ENCODE measurements at places on chromosomes 6 and 20. TPM values are rescaled to one million over a fixed set of nuclear protein-coding genes. Genes with fewer than 3 reads are reported as not detected.

SNRPB gene
- total RNA-seq, result 513 TPM

MMP24 gene
- not detected for total RNA-seq

GRCh38 chr6:48713612-48714011, 602.6 kb upstream of the PTCHD4 start:
- no peaks in the 10 kb centered on the region for H3K27me3 ChIP-seq
- no peaks in the 10 kb centered on the region for H3K4me1 ChIP-seq
- H3K4me3 ChIP-seq, result no peak overlapping the region
- no peaks in the 10 kb centered on the region for H3K36me3 ChIP-seq
- H3K27ac ChIP-seq, result no peak overlapping the region

DNA sequence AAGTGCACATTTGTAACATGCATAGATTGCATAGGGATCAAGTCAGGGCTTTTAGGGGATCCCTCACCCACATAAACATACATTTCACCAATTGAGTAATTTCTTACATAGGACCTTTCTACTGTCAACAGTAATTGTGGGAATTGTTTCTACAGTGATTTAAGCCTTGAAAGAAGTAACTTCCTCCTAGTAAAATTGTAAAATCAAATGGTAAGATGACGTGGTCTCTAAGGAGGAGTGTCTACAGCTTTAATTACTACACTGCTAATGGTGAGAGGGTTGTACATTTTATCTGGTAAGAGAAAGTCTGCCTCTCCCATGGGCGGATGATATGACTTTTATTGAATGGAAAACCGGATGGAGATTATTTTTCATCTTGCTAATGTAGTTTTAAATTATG, 98.0 kb downstream of the RPP40 start:
- DNase-seq, result no peak
- no peaks in the 10 kb centered on the region for H3K27me3 ChIP-seq
- peaks cover 8% of the 10 kb centered on the region for H3K36me3 ChIP-seq
- no peak overlapping the region for H3K27ac ChIP-seq
- peaks cover 35% of the 10 kb centered on the region for H3K4me1 ChIP-seq

GRCh38 chr6:70520575-70520974, 46.2 kb upstream of the SDHAF4 start:
- H3K27ac ChIP-seq, result no peak overlapping the region
- DNase-seq, result no peak
- no peaks in the 10 kb centered on the region for H3K4me1 ChIP-seq
- no peak overlapping the region for H3K4me3 ChIP-seq
- H3K27me3 ChIP-seq, result no peaks in the 10 kb centered on the region
- no peaks in the 10 kb centered on the region for H3K36me3 ChIP-seq

DNA sequence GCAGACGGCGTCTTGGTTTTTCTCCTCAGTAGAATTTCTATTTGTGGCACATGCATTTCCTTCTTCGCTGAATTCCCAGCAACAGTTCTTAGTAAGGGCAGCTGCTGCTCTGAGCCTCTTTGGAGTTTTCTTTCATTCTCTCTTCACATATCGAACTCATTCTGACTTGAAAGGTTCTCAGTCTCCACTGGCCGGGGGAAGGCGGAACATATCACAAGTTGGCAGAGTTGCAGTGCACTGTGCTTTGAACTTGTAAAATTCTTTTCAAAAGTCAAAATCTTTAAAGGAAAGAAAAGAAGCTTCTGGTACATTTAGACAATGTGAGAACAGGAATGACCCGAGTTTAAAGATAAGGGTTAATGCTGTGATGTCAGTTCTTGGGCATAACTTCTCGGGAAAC, 286.1 kb upstream of the MAP3K7 start:
- peaks cover 6% of the 10 kb centered on the region for H3K27me3 ChIP-seq
- no peak for DNase-seq
- H3K27ac ChIP-seq, result no peak overlapping the region

DNA sequence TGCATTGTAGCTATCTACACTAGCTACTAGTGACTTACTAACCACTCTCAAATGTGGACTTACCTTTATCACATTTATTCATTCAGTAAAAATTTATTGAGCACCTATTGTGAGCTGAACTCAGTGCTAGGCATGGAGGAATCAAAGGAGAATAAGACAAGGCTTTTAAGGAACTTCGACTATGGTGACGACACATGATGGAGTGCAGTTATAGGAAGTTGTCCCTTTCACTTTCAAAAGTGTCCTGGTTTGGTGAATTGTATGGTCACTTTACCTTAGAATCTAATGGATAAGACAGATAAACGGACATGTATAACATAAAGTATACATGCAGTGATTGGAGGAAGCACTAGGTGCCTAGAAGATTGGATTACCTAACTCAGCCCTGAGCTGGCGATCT, 4.3 kb downstream of the AKAP7 start:
- no peak for DNase-seq
- H3K27me3 ChIP-seq, result peaks cover 14% of the 10 kb centered on the region
- H3K27ac ChIP-seq, result no peak overlapping the region

DNA sequence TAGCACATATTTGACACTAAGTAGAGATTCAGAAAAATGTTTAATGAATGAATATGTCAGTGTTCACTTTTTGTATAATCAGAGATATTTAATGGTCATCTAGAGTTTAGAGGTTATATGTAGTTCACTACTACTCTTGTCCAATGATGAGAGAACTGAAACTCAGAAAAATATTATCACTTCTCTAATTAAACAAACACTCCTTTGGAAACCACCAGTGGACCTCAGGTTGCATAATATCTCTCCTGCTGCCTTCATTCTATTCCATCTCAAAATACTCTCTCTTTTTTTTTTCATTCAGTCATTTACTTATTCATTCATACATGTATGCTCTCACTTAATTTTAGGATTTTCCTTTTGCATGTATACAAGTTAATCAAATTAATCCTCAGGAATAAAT, 423.1 kb upstream of the RNF217 start:
- H3K4me1 ChIP-seq, result no peaks in the 10 kb centered on the region
- H3K36me3 ChIP-seq, result no peaks in the 10 kb centered on the region
- no peak overlapping the region for H3K27ac ChIP-seq
- no peaks in the 10 kb centered on the region for H3K27me3 ChIP-seq
- H3K4me3 ChIP-seq, result no peak overlapping the region
- no peak for DNase-seq
